Stimulated activated CD4-positive, alpha-beta T cell treated with anti-CD3 and anti-CD28 coated beads, Interleukin-1b, Interleukin-23, amount 100 ng/mL, for 4 hours (primary cell): ENCODE measurements at places on chromosomes 1 and 21.

DNA sequence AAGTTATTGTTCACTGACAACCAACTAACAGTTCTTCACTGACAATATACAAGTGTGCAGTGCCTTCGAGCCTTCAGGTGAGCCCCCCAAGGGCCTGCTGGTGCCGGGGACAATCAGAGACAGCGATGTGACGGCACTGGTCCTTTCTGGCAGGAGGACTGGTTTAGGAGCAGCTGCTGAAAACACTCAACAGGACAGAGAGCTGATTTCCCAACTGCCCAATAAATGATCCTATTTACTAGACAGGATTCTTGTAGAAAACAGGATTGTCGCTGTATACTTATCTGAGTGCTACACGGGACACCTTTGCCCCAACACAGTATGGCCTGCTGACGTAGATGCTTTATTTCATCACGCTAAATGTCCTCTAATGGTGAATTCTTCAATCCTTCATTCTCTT lies 65.4 kb downstream of the TP53BP2 start:
- DNase-seq, result no peak

GRCh38 chr1:234617986-234618736 lies 8.2 kb upstream of the IRF2BP2 start:
- DNase-seq, result no peak

- no peak for DNase-seq
These were observed 3.5 kb downstream of the CD164L2 start for GRCh38 chr1:27379564-27380122.

DNA sequence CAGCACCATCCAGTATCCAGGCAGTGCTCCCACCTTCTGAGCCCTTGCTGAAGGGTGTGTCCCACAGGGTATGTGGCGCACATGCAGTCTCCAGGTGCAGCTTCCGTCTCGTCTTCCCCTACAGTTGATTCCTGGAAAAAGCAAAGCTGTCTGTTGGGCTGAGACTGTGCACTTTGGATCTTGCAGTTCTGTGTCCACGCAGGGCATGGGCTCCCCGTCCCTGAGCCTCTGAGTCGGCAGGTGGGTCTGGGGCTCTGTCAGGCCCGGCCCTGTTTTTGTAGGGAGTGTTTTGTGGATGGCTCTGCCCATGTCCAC lies 32.8 kb downstream of the SNAP47 start:
- no peak for DNase-seq

DNA sequence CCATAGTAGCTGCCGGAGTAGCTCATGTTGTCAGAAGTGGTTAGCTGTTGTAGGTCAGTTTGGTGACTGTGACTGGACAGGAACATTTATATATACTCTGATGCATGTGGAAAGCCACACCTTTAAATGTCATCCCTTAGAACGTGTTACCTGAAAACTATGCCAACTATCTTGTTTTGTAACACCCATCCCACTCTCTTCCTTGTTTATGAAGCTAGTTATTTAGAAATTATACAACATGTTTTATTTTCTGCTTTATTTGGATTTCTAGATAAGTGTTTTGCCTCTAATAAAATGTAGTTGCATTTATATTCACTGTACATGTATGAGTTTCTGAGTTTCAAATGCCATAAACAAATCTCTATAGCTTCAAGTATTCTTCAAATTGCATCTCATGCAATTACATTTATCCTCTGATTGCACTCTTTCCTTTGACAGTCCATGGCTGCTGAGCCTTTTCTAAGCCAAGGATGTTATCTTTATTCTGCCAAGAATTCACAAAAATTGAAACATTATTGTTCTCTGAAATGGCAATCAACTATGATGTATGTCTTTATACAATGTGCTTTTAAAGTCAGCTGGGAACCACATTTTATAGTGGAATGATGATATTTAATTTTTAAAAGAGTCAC lies at the start of gene KRTAP19-7:
TSS of gene KRTAP19-7 (minus strand) at position 51 of the 632 bp plus-strand sequence. CDS start at position 26, 25 bp downstream.
- no peak for DNase-seq

- no peak for DNase-seq
These were observed 703.2 kb downstream of the MRPL39 start for GRCh38 chr21:24903994-24904635.

DNA sequence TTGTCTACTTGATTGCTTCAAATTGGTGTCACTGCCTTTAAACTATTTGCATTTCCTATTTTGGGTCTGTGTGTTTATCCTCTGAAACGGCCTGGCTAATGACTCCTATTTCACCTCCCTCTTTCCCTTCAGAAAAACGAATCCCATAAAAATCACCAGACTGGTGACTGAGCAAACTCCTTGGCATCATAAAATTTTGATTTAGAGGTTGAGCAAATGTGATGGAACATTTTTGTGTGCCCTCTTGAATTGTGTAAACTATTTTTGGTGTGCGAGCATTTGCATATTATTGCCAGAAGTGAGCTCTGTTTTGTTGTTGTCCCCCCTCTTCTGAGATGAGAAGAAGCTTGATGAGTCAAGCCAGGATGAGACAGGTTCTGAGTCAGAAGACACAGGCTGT lies 316.1 kb downstream of the AJAP1 start:
- no peak for DNase-seq

GRCh38 chr1:153646672-153647345 lies 11.7 kb upstream of the SNAPIN start:
- no peak for DNase-seq

DNA sequence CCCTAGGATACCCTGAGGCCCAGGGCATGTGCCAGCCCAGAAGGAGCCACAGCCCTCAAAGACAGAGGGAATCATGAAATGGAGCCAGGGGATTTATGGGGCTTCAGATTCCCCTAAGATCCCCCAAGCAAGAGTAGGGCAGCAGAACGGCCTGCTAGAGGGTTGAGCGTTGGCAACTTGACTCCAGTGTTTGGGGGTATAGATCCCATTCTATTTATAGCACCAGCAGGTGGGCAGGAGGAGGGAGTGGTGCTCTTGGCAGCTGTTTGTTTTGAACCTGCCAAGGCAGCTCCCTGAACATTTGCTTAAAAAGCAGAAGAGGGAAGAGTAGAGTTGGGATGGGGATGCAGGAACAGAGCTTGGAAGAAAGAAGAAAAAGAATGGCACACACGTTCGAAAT lies 33.7 kb downstream of the GLUL start:
- DNase-seq, result no peak

DNA sequence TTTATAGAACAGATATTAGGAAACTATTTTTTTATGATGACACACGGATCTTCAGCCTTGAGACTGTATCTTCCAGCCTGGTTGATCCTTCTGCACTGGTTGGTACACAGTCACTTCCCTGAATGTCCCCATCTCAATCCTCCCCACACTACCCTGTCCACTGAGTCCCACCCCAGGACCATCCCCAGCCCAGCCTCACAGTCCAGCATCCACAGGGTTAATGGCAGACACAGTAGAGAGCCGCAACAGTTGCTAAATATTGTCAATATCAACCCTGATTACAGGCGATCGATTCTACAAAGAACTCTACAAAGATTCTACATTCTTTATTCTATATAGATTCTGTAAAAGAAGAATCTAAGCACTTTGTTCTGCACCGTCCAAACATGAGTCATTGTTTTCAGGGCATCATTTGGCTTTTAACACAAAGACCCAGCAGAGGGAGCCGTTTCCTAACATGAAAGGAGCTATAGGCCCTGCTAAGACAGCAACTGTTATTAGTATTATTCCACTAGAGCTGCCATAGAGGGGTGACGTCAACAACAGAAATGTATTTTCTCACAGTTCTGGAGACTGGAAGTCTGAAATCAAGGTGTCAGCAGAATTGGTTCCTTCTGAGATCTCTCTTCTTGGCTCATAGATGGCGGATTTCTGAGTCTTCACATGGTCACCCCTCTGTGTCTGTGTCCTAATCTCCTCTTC lies 30.1 kb upstream of the IFNAR2 start:
- DNase-seq, result peak; percentile 77

- no peak for DNase-seq
These were observed 112.0 kb downstream of the LRRC40 start for GRCh38 chr1:70093250-70093975.

GRCh38 chr1:165109013-165109412 lies 247.5 kb downstream of the LMX1A start:
- no peak for DNase-seq

GRCh38 chr1:172686143-172686542 lies 27.2 kb downstream of the FASLG start:
- DNase-seq, result no peak

DNA sequence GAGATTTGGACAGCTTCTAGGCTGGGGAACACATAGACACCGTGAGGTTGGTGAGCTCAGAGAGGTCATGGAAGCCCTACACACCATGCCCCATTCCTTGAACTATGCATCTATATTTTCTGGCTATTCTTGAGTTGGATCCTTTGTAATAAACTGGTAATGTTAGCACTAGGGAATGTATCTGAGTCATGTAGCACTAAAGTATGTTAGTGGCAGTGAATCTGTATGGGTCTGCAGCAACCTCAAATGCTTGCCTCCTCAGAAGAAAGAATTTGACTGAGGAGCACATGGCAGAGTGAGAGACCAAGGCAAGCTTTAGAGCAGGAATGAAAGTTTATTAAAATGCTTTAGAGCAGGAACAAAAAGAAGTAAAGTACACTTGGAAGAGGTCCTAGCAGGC lies 43.7 kb upstream of the LRRC7 start:
- DNase-seq, result no peak

DNA sequence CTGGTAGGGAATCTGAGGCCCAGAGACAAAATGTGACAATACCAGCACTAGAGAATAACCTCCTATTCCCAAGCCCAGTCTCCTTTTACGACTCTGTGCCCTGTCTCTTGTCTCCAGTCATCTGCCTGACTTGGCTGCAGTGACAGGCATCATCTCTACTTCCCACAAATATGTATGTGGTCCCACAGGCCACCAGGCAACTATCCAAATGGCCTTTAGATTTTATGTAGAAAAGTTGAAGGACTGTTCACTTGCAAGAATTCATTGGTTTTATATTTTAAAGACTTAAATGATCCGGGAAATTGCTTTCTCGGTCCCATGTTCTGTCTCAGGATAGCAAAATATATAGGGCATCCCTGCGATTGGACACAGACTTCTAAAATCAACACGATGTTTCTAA lies 11.6 kb downstream of the KRTAP24-1 start:
- no peak for DNase-seq

GRCh38 chr1:222583079-222583478 lies 6.7 kb downstream of the TAF1A start:
- no peak for DNase-seq

DNA sequence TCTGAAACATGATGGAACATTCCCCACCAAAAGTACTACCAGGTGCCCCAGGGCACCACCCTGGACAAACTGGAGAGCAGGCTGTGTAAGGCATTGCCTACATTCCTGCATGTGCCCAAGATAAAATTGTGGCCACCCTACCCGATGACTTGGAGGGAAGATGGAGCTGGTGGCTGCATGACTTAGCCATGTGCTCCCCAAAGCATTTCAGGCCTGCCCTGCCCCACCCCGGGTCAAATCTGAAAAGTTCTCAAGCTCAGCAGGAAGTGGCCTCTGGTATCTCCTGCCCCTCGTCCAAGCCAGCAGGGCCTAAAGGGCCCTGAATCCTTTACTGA lies 8.5 kb downstream of the CD2 start:
- no peak for DNase-seq

DNA sequence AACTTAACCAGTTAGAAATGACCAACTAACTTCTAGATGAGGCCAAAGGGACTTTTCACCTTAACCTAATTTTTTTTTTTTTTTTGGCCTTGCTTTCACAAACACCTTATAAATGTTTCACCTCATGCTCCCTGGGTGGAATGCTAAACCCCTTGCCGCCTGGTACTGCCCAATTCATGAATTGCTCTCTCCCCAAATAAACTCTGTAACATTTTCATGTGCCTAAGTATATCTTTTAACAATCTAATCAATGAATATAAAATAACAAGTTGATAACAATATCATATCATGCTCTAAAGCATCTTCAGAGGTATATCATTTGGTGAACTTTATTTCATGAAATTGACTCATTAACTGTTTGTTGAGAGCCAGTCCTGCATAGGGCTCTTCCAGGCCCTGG lies 10.9 kb upstream of the CNN3 start:
- no peak for DNase-seq
